ENCODE measurements at places on chromosomes 12 and 14.
A peak's percentile ranks its signal among the peaks of the same experiment; 100 is the strongest.

- peak; percentile 73 for DNase-seq
Measured at GRCh38 chr12:32107359-32108267, 966 bp downstream of the BICD1 start.

- peak; percentile 77 for DNase-seq
Measured at GRCh38 chr12:16583969-16584745, 21.8 kb downstream of the LMO3 start.

- DNase-seq = no peak
Measured at GRCh38 chr12:68975811-68976210, 42.8 kb upstream of the CPM start.

GRCh38 chr12:9341260-9341585, 133.0 kb upstream of the PZP start:
- no peak for DNase-seq

GRCh38 chr14:41096131-41096530, 510.5 kb upstream of the LRFN5 start:
- DNase-seq = no peak

DNA sequence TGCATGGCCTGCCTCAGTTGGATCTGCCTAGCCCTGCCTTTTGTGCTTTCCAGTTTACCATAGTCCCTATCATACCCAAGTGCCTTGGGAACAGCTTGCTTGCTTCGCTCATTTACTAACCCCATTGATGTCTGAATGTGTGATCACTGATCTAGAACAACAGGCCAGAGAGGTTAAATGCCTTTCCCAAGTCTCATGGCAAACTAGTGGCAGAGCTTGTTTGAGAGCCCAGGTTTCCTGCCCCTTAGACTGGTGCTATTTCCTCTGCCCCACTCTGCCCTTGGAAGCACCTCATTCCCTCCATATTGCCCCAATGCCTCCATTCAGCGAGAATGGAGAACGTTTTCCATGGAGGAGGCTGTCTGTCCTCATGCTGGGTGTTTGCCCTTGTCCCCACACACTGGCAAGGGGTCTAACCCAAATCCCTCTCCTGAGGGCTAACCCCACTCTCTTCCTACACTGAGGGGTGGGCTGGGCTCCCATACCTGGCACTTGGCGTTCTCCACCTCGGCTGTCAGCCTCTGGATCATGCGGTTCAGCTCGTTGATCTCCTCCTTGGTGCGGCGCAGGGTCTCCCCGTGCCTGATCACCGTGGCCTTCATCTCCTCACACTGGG, 19.8 kb downstream of the KRT7 start:
- DNase-seq = no peak

DNA sequence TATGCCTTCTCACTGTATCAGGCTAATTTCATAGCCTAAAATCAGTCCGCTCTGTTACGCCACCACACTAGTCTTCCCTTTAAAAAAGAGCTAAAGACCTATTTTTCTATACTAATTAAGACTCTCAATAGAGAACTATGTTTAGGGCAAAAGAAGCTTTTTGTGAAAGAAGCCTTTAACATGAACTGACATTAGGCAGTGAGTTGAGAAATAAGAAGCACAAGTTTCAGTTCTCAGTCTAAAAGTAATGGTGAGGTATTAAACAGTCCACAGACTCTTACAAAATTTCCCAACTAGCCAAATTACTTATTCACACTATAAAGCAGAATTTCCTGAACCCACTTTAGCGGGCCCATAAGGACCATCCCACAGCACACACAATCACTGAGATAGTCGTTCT, 93.7 kb downstream of the SOX5 start:
- DNase-seq = no peak

DNA sequence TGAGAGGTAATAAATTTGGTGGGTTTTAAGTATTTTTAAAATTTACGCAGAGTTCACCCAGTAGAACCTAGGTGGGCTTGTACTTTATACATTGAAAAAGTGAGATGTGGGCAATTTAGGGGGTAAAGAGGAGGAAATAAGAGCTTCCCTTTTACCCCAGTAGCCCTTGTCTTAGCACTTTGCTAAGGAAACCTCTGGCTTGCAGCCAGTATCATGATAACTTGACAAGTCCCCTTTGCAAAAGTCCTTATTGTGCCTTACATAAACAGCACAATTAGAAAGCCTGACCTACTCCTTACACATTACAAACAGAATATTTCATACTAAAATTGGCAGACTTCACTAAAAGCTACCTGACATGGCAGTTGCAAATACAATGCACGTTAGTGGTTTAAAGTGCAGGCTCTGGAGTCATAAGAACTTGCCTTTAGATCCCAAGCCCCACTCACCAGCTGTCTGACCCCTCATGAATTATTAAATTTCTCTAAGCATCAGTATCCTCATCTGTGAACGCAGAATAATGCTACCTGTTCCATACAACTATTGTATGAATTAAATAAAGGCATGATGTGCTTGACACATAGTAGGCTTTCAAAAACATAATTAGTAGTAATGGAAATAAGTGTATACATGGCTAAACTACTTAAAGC, 53.2 kb upstream of the NELL2 start:
- no peak for DNase-seq

- DNase-seq = peak; percentile 11
Measured at GRCh38 chr14:58947814-58948445, 240.5 kb upstream of the DAAM1 start.

DNA sequence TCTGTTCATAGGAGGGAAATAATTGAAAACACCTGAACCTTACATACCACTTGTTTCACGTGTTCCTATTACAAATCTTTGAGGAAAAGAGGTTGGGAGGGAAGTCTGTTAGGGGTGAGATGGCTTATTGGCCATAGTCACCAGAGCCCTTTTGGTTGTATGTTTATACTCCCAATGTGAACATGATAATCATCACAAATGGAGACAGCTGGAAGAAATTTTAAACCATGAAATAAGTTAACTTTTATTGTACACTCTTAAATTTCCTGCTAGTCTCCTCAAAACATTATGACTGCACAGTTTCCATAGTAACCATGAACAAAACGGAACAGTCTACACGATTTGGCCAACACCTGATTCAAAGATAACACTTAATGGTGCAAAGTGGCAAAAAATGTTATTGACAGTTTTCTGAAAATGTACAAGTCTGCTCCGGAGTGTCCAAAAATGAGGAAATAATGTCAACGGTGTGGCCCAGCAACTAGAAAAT, 56.9 kb downstream of the LMNTD1 start:
- no peak for DNase-seq

- peak; percentile 44 for DNase-seq
Measured at GRCh38 chr14:65164068-65164824, 61.9 kb upstream of the MAX start.

GRCh38 chr14:69013943-69014782, 35.1 kb upstream of the ACTN1 start:
- DNase-seq = peak; percentile 53

DNA sequence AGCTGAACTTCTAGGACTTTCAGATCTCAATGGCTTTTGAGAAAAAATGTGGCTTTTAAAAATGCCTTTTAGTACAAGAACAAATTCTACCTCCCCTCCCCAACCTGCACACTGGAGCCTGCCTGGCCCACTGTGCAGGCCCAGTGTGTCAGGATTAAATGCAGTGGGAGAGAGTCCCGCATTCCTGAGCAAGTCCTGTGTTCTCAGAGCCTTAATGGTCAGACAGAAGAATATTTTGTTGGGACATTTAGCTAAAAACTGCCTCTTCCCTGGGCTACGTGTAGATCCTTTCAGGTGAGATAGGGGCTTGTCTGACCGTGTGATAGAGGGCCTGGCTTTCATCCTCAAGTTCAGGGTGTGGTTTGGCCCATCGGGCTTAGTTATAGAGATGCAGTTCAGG, 63.1 kb upstream of the ESRRB start:
- DNase-seq = no peak

DNA sequence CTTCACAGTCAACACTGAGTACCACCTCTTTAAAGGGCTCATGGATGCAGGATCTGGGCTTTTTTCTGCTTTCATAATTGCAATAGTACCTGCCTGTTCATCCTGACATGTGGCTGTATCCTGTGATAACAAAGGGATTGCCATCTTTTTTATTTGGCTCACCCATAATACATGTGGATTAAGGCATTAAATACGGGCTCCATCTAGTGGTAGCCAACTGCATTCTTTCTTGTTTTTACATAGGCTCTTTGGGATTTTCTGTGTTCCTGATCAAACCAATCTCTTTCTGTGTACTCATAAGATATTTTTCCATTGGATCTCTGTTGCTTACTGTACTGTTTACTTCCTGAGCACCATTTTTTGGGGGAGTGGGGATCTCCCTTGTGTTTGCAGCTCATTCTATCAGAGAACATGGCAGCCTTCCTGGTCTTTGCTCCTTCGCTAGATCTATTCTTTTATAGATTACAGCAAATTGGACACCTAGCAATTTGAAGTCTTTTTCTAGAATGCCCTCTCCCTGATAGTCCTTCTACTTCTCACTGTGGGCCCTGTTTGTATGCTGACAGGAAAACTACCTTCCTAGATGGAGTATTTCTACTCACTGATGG, 723.4 kb upstream of the MDGA2 start:
- peak; percentile 11 for DNase-seq

GRCh38 chr14:72788972-72789728, 104.8 kb downstream of the DPF3 start:
- no peak for DNase-seq

- DNase-seq = no peak
Measured at GRCh38 chr12:20096430-20096829, 271.9 kb upstream of the PDE3A start.

GRCh38 chr14:90656973-90657372, 159.3 kb downstream of the TTC7B start:
- DNase-seq = no peak

DNA sequence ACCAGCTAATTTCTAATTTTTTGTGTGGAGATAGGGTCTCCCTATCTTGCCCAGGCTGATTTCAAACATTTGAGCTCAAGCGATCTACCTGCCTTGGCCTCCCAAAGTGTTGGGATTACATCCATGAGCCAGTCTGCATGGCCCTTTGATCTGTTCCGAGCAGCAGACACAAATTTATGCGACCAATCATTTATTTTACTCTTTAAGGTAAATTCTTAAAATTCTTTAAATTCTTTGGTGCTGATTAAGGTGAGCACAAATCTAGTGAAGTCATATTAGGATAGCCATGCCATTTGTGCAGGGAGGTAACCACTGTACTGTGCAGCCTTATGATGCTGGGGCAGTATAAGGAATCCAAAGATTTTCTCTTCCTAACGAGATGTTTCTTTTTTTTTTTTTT, 135.7 kb downstream of the SRGAP1 start:
- no peak for DNase-seq

DNA sequence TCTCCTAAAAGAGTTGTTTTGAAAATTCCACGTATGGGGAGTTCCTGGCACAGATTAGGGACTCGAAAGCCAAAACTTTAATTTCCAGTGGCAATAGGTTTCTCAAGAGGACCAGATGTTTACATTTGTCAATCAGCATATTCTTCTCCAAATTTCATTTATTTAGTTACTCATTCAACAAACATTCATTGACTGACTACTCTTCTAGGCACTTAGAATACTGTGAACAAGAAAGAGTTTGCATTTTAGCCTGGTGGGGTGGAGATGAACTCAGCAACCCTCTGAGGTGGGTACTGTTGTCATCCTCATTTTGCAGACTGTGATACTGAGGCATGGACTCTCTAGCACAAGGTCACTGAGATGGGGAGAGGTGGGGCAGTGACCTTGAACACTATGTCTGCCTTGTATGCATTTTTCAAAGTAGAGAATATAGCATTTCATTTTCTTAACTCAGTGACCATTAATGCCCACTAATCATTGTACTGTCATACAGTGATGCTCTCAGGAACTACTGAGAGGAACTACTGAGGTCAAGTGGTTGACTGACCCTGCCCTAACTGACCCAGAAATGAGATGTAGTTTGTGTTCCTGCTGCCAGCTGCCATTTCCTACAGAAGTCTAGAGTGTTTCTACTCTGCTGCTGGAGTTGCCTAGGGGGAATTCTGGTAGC, 2.2 kb downstream of the L3HYPDH start:
- peak; percentile 82 for DNase-seq

DNA sequence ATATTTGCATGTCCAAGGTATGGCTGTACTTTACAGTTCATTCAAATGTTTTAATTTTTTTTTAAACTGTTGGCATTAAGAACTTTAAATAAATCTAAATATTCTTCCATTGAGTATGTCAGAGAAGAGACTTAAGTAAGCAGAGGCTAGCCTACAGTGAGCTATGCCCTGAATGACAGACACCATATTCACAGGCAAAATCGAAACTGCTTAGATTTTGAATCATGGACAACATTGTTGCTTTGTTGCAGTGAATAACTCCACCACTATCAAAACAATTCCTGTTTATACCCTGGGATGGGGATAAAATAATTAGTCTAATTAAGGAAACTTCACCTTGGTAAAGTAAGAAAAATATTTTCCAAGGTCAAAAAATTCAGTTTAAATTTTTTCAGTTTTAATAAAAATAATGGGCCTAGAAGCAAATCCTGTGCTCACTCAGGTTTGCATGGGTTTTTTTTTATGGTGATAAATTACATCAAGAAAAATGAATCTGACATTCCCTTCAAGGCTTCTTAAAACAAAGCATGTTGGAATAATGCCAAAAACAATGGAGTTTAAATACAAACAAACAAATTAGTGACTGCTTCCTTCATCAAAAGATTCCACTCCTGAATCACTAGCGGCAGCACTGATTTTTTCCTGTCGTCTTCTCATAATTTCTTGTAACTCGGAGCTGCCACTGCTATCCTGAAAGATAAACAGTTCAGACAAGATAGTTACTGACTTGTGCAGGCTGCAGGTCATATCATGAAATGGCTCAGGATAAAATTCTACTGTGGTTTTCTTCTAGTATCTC, 168.2 kb downstream of the EPS8 start:
- peak; percentile 20 for DNase-seq

GRCh38 chr14:36129181-36129580, 47.3 kb downstream of the PTCSC3 start:
- no peak for DNase-seq

DNA sequence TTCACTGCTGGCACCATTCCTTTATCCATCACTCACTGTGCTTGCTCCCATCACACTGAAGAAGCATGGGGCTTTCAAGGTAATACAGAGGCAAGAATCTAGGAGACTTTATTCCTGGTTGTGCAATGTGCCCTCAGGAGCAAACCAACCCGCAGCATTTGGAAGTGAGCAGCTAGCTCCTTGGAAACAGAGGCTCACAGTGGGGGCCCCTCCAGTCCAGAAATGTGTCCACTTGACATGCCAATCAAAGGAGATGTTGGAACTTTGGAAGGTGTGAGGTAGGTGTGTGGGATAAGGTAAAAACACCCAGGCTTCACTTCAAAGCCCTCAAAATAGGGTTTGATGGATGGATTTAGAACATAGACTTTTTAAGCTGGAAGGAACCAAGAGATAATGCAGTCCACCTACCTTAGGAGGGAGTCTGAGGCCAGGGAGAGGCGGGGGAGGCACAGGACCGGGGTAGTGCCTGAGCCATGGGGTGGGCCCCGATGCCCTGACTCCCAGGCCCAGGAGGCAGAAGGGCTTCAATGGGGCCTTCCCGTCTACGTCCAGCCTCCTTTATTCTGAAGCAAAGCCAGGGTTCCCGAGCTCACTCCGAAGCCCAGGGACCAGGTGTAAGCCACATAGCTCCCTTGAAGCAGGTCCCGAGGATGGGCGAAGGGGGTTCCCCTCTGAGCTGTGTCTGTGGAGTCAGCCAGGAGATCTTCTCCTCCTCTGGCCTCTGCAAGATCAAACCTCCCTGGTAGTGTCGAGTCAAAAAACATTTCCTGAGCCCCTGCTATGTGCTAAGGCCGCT, 17.6 kb upstream of the BCL11B start:
- DNase-seq = no peak
